Right ventricle myocardium inferior (tissue), 1 donor: ENCODE measurements at places on chromosomes 6 and 20. TPM values are rescaled to one million over a fixed set of nuclear protein-coding genes. Genes with fewer than 3 reads are reported as not detected.

GRCh38 chr6:28980852-28981430 lies 24.2 kb downstream of the ZNF311 start:
- no peak for DNase-seq

- no peak for DNase-seq
Measured at GRCh38 chr6:42152024-42152423, 9.6 kb upstream of the C6orf132 start.

- DNase-seq = no peak
Measured at GRCh38 chr20:22446613-22447446, 137.5 kb downstream of the FOXA2 start.

DNA sequence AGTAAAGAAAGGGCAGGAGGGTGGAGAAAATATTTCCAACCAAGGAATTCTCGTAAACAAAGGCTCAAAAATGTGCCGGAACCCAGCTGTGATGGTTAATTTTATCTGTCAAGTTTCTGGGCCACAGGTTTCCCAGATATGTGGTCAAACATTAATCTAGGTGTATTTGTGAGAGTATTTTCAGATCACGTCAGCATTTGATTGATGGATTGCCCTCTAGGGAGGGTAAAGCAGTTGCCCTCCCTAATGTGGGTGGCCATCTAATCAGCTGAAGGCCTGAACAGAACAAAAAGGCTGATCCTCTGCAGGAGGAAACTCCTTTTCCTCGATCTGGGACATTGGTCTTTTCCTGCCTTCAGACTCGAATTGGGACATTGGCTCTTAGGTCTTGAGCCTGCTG lies 298.7 kb upstream of the TCF21 start:
- DNase-seq = no peak

FOXC1 gene
- total RNA-seq = 2.7 TPM

EFHC1 gene
- total RNA-seq = 4.8 TPM

LTA gene
- not detected for total RNA-seq

CCN6 gene
- not detected for total RNA-seq
